ENCODE measurements at places on chromosomes 1 and 21.
A peak's percentile ranks its signal among the peaks of the same experiment; 100 is the strongest.

GRCh38 chr1:10796029-10796944, at the start of gene CASZ1:
Gene CASZ1 (minus strand): TSS chr1:10796646. CDS start chr1:10693889, 102,757 bp downstream.
- DNase-seq, result peak; percentile 53

GRCh38 chr1:3393024-3393986, 61.2 kb upstream of the ARHGEF16 start:
- no peak for DNase-seq

- DNase-seq, result no peak
Measured at GRCh38 chr1:116087628-116088027, 23.6 kb upstream of the MAB21L3 start.

DNA sequence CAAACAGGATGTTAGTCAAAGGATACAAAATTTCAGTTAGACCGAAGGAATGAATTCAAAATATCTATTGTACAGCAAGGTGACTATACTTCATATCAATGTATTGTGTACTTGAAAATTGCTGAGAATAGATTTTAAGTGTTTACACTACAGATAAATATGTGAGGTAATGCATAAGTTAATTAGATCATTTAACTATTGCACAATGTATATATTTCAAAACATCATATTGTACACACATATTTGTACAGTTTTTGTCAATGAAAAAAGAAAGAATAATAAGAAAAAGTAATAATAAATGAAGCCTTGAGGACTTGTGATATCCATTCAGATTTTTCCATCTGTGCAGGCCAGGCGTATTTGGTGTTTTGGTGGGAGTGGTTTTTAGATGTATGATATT, 367.4 kb upstream of the SNX7 start:
- no peak for DNase-seq

GRCh38 chr1:14615549-14616218, 17.2 kb downstream of the KAZN start:
- peak; percentile 71 for DNase-seq

- no peak for DNase-seq
Measured at GRCh38 chr21:38842079-38842478, 36.4 kb downstream of the ETS2 start.

- no peak for DNase-seq
Measured at GRCh38 chr1:24970399-24970753, 40.3 kb upstream of the RUNX3 start.

DNA sequence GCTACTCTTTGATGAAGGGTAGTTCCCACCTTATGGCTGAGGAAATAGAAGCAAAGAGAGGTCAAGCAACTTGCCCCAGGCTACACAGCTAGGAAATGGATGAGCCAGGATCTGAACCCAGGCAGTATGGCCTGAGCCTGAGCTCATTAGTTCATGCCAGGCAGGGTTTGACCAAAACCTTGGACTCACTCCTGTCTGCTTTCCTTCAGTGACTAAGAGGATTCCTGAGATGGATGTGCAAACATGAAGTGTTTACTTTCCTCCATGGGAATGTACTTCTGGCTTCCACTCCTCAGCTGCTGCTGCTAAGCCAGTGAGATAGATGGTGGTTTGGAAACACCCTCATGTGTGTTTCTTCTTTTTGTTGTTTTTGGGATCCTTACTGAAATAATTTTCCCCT, 35.1 kb upstream of the ERRFI1 start:
- no peak for DNase-seq

GRCh38 chr1:94045465-94046056, 75.4 kb downstream of the ABCA4 start:
- peak; percentile 60 for DNase-seq

DNA sequence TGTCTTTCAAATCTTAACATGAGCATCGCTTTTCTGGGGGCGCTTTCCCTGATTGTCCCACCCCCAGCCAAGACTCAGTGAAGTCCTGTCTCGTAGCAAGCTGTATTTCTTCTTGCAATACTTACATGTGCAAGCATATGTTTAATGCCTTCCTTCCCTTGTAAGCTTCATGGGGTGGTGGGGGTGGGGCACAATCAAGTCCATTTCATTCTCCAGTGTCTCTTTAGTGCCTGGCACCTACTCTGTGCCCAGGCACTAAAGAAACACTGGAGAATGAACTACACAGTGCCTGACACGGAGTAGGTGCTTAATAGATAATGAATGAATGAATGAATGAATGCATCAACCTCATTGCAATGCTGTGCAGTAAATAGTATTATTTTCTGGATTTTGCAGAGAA, 143.1 kb downstream of the PLPP3 start:
- DNase-seq, result no peak

DNA sequence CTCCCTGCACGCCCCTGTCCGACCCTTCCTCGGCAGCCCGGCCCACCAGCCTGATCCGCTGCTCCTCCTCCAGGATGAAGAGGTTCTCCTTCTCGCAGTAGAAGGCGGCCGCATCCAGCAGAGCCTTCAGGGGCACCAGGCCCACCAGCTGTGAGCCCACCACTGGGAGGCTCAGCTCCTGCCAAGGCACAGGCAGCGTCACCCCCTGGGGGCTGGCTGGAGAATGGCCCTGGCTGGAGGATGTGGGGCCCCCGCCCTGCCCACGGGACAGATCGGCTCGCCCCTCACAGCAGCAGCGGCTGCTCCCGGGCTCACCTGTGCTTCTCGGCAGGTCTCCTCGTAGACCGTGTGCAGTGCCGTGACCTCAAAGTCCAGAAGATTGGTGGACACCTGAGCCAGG, 5.3 kb downstream of the FTCD start:
- DNase-seq, result no peak

DNA sequence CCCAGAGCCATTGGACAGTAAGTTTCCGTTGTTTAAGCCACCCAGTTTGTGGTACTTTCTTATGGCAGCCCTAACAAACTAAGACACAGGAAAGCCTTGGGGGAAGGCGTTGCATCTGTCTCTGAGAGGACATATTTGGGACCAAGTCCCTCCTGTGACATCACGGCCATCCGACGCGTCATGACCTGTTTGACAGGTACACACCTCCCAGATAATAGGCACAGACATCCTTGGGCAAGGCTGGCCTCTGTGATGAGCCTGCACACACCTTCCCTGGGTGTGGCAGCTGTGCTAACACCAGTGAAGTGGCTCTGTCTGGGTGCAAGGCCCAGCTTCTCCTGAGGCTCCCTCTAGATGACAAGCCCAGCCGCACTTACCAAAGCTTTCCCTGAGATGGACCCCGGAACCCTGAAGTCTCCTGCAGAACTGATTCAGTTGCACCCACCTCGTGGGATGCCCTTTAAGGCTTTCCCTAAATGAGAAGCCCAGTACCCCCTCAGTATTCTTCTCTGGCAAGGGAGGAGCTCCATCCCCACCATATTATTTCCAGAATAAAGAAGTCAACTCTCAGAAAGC, 136.5 kb downstream of the ZSCAN20 start:
- no peak for DNase-seq

DNA sequence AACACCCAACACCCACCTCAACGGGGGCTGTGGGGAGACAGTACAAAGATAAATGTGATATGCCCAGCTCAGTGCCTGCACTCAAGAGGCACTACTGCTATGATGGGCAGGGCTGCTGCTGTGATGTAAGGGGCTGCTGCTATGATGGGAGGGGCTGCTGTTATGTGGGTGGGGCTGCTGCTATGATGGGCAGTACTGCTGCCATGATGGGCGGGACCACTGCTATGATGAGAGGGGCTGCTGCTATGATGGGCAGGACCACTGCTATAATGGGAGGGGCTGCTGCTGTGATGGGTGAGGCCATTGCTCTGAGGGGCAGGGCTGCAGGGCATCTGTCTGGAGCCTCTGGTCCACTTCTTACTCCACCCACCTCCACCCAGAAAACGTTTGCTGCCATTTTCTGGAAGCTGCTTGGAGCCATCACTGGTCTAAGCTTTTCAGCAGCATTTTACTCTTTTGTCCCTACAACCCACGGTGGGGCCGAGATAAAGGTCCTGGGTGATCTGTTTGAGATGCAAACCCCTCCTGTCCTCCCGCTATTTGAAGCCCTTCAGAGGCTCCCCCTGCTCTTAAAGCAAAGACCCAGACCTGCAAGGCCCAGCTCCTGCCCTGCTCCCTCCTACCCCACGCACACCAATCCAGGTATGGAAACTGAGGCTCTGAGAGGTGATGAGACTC, 656.9 kb downstream of the PTPRU start:
- DNase-seq, result no peak

DNA sequence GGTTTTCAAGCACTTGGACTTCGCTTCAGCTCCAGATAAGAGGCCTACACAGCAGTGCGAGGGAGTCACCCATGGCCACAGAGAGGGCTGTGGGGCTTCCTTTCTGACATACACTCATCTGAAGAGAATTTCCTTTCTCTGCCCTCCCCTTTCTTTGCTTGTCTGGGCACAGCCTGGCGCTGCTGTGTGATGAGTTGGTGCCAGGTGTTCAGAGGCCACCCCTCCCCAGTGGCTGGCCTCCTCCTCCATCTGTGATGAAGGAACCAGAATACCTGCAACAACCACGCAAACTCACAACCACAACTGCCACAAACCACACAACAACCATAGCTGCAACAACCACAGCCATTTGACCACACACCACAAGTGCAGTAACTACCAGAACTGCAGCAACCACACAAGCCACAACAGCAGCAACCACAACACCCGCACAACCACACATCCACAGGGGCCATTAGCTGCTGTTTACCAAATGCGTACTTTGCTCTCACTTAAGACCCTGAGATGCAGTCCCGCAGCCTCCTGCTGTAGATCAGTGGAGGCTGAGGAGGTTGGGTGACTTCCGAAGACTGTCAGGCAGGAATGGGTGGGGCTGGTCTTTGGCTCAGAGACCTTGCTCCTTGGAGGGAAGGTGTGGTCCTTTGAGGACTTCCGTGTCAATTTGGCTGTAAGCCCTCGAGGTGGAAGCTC, 71.1 kb downstream of the IER5 start:
- no peak for DNase-seq

GRCh38 chr1:214445199-214445598, 106.2 kb downstream of the PTPN14 start:
- DNase-seq, result no peak

DNA sequence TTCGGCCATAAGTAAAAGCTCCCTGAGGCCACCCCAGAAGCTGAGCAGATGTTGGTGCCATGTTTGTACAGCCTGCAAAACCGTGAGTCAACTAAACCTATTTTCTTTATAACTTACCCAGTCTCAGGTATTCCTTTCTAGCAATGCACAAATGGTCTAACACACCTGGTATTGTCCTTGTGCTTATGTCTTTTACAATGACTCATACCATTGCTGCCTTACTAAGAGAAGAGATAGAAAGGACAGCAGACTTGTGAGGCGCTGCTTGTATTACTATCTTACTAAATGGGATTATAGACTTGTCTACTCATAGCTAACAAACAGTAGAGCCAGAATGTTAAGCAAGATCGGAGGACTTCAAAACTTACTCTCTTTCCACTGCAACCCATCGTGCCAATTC, 18.5 kb upstream of the CYYR1 start:
- no peak for DNase-seq

- no peak for DNase-seq
Measured at GRCh38 chr1:209516771-209517680, 66.5 kb upstream of the CAMK1G start.

- DNase-seq, result peak; percentile 59
Measured at GRCh38 chr21:46551636-46552241, 53.1 kb downstream of the S100B start.

DNA sequence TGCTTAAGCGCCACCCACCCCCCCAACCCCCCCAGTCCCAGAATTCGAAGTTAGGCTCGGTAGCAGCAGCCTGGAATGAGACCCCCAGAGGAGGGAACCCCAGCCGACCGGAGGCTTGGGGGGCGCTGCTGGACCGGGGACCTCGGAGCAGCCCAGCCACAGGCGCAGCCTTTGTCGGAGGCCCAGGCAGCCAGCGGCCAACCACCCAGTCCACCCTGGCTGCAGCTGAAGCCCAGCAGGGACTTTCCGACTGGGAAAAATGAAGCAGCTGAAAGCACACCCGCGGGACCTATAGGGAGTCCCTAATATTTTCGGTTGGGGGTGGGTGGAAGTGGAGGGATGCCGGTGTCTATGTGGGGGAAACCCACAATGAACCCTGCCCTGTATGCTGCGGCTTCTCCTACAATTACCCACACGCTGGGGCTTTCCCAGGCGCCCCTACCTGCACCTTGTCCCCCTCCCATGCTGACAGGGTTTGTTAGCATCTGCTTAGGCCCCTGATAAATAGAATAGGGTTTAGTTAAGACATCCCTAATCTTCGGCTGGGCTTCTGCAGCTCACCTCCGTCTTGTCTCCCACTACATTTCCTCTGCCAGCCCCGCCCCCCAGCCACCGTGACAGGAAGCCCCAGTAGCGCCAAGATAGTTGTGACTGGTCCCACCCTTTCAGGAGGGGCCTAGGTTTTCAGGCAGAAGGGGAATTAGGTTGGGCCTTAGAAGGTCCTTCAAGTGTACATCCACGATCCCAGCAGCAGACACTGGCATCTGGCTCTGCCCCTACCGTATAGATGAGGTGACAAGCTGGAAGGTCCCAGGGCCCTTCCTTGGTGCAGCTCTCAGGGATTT, 838 bp downstream of the CCDC28B start:
- peak; percentile 40 for DNase-seq

- peak; percentile 93 for DNase-seq
Measured at GRCh38 chr1:212630158-212630900, 21.8 kb downstream of the ATF3 start.

DNA sequence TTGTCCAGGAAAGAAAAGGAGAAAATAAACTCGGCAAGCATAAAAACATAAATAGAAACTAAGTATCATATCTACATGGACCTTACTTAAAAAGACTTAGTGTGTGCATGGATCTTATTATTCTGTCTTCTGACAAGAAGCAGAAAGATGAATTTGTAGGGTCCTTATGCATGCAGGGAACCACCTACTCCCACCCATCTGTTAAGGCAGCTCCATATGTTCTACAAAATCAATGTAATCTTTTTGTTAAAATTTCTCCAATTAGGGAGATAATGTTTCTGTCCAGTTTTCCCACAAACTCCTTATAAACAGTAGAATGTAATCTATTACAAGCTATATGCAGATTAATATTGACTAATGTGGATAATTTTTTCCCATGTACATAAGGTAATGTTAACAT, 13.9 kb upstream of the PTPN14 start:
- DNase-seq, result no peak

- DNase-seq, result peak; percentile 82
Measured at GRCh38 chr1:186978596-186979556, 150.1 kb downstream of the PLA2G4A start.

DNA sequence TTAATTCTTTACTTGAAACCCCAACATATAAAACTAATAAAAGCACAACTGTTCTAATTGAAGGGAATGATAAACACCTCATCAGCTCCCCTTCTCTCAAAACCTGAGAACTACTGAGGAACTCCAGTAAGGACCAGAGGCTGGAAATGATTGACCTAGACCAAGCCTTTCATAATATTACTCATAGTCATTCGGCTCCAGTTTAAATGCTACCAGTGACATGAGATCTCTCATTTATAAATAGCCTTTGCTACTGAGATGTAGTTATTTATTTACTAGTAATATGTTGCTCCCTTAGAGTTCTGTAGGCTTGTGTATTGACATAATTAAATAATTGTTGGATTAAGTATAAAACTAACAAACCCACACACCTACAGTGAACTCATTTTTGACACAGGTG, 209.8 kb upstream of the PRMT6 start:
- no peak for DNase-seq

- DNase-seq, result no peak
Measured at GRCh38 chr1:99527078-99527477, 118.8 kb upstream of the PALMD start.

GRCh38 chr1:92599184-92599583, 112.5 kb upstream of the GFI1 start:
- peak; percentile 52 for DNase-seq

Data from suppressor macrophage treated with lipopolysaccharide for 4 hours (primary cell).